ENCODE measurements at places on chromosomes 6 and 20.

DNA sequence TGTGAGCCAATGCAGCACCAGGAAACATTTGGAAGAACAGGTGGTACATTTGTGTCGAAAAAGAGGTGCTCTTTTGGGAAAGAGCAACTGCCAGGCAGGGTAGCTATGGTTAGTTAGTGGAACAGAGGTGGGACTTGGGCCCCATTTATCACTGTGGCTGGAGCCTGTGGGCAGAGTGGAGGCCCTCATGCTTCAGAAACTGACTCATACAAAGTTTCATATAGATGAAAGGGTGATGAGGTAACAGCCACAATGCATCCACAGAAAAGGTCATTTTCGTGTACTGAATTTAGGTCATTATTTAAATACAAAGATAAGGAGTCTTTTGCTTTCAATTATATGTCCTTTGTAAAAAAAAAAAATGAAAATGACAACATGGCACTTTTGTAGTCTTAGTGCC lies 76.4 kb upstream of the HS3ST5 start:
- DNase-seq: no peak

- DNase-seq: no peak
Measured at GRCh38 chr6:44496665-44497369, 109.3 kb downstream of the CDC5L start.

GRCh38 chr20:63435552-63435951 lies 36.9 kb downstream of the KCNQ2 start:
- no peak for DNase-seq

- DNase-seq: no peak
Measured at GRCh38 chr20:25544311-25544710, 41.0 kb downstream of the NINL start.

- no peak for DNase-seq
Measured at GRCh38 chr6:13763740-13764381, 50.5 kb downstream of the MCUR1 start.

DNA sequence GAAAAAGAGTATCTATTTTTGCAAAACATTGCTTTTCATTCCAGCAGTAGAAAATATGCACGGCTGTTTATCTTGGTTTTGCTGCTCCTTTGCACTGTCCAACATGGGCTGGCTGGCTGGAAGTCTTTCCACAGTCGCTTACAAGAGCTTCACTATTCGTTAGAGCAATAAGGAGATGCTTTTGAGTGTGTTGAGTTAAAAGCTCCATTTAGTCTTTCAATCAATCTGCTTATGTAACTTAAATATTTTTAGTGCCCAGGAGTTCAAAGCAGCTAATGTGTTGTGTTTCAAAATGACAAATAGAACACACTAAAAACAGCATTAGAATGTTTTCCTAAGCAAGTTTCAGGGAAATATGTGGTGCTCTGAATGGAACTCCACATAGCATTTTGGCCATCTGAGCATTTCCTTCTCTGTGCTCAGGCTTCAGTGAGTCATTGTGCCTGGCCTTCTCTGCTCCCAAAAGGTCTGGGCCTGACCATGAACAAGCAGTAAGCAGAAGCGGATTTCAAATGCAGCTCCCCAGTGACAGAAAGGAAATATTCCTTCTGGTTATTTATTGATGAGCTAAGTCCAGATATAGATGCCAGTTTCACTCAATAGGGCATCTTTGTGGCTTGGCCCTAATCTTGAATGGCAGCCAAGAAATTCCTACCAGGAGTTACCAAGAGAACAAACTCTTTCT lies 580.3 kb downstream of the TENT5A start:
- no peak for DNase-seq

- DNase-seq: no peak
Measured at GRCh38 chr20:10667077-10667401, 6.8 kb downstream of the JAG1 start.

DNA sequence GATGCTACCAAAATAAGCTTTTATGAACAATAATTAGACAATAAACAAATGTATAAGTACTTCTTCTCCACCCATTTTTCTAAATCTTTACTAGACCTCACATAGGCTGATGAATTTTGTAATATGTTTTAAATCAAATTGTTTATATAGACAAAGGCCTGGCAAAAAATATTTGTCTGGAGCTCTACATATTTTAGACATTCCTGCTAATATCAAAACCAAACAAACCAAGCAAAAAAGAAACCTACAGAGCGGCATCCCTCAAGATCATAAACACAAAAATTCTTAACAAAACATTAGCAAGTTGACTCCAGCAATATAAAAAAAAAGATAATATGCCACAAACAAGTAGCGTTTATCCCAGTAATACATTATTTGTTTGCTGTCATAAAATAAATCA lies 87.2 kb downstream of the ADAT2 start:
- no peak for DNase-seq

DNA sequence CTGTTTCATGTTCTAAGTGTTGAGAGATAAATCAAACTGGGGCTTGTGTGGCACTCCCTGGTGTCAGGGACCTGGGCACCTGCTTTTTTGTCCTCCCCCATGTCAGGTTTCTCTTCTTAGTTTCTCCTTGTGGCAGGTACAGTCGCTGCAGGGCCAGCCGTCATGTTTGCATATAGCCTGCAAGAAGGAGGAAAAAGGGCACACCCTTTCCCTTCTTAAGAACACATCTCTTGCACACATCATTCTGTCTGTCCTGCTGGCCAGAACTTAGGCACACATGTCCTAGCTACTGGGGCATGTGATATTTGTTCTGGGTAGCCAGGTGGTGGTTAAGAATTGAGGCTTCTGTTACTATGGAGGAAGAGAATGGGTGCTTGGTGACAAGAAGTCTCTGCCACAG lies 27.9 kb downstream of the CDC5L start:
- DNase-seq: no peak

DNA sequence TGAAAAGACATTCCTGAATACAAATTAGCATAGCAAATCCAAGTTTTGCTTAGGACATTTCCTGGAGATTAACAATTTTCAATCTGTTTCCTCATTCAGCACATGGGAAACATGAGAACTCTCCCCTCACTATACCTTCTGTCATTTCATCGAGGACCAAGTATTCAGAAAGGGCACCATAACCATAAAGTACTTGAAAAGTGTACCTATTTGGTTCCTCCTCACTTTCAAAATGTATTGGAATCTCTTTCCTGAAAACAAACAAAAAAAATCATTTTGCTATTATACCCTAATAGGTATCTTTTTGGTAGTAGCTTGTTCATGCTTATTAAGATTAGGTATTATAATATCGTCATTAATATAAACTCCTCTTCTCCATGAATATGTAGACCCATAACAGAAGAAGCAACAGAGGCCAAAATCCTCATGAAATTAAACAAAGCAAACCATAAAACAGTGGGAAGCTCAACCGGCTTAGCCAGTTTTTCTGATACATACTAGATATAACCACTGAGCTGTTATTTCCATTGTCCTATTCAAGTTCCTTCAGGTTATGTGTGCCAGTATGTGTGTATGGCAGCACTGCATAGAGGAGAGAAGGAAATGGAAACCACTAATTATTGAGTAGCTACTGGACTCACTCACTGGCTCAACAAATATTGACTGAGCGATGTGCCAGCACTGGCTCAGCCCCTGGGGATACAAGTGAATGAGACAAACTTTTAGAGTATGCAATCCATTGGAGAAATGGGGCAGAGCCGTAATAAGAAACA lies 274.0 kb downstream of the MAFB start:
- no peak for DNase-seq

- no peak for DNase-seq
Measured at GRCh38 chr6:117505311-117505710, 22.8 kb downstream of the DCBLD1 start.

- no peak for DNase-seq
Measured at GRCh38 chr6:132359886-132360285, 41.4 kb downstream of the MOXD1 start.

- DNase-seq: no peak
Measured at GRCh38 chr6:45054610-45055009, 273.5 kb upstream of the RUNX2 start.

DNA sequence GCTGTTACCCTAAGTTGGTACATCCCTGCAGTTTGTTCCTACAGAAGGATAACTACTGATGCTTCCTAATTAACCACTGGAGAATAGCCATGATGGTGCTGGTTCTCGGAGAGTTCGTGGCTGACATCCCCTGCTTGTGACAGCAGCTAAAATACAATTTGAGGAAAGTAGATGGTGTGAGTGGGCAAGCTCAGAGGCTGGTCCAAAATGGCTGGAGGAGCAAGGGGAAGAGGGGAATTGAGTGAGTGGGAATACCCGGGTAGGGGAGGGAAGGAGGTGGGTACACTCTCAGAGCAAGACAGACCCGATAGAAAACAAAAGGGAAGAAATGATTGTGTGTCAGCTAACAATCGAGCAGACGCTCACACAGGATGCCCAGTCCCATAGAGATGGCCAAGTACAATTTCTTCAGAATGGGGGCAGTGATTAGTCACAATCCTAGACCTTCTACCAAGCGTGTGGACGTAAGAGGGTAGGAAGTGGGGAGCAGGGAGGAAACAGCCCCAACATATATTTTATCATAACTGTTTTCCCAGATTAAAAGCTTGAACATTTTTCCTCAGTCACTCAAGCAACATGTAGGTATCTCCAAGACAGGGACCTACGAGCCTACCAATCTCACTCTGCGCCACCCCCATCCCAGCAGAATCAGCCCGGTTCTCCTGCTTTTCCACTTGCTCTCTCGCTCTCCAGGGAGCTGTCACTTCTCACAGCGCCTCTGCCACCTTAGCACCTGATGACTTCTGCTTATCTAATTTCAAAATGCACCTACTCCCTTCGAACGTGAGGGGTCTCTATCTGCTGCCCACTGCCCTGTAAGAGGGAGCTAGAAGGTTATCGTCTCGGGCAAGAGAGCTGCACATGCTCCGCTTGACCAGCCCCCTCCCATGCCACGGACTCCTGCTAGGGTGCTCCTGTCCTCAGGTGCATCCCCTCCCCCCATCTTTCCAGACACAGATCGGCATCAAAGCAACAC lies 26.2 kb downstream of the RIPOR2 start:
- no peak for DNase-seq

- DNase-seq: peak; percentile 15
Measured at GRCh38 chr20:43691928-43692524, 25.1 kb downstream of the MYBL2 start.

GRCh38 chr6:1164600-1164999 lies 147.3 kb upstream of the FOXQ1 start:
- no peak for DNase-seq

GRCh38 chr20:919491-919916 lies 3.4 kb upstream of the ANGPT4 start:
- DNase-seq: no peak

- DNase-seq: no peak
Measured at GRCh38 chr6:144131248-144131709, 19.0 kb upstream of the STX11 start.

DNA sequence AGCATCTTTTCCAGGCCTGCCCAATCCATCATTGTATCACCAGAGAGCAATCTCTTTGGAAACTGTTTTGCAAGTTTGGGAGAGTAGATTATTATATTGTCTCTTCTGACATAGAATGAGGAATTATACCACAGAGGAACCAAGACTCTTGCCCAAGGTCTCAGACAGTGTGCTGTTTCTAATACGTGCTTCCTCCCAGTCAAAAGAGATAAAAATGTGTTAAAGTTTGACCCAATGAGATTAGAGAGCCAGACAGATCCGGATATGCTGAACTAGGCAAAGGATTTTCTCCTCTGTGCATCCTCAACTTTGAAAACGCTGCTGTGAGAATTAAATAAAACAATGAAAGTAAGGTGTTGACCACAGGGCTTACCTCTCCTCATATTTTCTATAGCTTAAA lies 18.6 kb upstream of the NT5E start:
- DNase-seq: no peak

DNA sequence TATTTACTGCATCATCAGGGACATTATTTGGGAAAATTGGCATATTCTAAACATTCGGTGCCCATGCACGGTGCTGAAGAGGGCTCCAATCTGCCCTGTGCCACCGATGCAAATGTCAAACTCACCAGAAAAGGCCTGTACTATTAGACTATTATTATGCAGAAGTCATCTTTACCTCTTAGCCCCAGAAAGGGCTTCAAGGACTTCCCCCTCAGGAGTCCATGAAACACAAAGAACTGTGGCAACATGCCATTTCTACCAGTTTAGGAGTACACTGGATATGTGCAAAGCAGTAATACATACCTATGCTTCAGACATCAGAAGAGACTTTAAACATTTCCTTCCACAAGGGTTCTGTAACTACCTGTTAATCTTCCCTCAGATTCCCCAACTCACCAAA lies 8.6 kb downstream of the DIDO1 start:
- no peak for DNase-seq

DNA sequence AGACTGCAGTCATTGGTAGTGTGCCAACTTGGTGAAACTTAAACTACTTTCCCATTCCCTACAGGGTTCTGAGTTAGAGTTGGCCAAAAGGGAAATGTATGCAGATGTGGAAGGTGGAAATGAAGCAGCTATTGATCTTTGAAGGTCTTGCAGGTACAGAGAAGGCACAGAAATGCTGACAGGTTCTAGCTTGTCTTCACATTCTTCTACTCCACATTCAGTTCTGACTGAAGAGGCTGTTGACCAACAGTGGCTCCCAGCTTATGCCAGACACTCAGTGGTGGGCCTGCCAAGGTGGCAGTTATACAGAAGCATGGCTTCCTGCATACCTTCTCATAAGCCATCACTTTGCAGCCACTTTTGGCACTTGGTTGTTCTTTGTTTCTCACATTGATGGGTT lies 423.9 kb downstream of the CDC5L start:
- no peak for DNase-seq

- no peak for DNase-seq
Measured at GRCh38 chr6:82863781-82864180, 201.9 kb downstream of the UBE3D start.

DNA sequence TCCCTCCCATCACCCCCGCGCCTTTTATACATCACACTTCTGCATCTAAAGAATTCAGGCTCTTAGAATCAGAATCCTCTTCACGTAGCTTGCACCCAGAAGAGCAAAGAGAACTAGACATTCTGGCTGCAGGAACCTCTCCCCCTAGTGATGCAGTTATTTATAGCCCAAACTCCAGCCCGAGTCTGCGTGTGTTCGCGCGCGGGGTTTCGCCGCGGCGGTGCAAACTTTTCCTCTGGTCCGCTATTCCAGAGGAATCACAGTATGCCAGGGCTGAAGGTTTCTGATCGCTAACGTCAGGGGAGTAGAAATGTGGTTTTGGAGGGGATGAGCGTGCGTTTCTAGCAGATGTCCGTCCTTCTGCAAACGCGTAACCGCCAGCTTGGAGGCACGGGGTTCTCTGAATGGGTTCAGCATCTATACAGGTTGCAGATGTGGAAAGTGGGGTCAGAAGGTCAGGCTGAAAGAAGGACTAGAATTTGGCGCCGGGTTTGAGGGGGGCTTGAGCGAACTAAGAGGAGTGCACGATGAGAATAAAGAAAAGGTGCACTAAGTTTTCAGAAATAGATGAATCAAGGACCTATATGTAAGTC lies 1.8 kb downstream of the EPHA7 start:
- DNase-seq: no peak

Measured in stimulated activated CD8-positive, alpha-beta memory T cell treated with anti-CD3 and anti-CD28 coated beads, Interleukin-7, amount 100 ng/mL, for 4 hours (primary cell).